ENCODE measurements at places on chromosomes 6 and 20.

- no peak for DNase-seq
Measured at GRCh38 chr20:35610833-35611427, 4.7 kb upstream of the SPAG4 start.

GRCh38 chr6:29665942-29666825, 9.3 kb downstream of the MOG start:
- DNase-seq = no peak

DNA sequence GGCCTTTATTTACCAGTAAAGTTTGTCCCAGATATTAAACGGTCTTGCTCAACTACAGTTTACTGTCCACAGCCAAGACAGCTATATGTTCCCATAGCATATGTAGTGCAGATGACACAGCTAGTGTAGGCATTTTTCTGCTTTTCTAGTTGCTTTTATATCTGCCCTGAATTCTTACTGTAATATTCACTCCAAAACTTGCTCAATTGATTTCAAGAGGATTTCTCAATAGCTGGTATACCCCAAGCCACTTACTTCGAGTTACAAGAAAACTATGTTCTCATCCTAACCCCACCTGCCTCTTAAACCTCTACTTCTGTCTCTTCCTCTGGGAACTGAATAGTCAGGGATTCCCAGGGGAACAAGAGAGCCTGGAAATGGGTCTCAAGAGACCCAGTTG, 18.9 kb upstream of the ROS1 start:
- no peak for DNase-seq

DNA sequence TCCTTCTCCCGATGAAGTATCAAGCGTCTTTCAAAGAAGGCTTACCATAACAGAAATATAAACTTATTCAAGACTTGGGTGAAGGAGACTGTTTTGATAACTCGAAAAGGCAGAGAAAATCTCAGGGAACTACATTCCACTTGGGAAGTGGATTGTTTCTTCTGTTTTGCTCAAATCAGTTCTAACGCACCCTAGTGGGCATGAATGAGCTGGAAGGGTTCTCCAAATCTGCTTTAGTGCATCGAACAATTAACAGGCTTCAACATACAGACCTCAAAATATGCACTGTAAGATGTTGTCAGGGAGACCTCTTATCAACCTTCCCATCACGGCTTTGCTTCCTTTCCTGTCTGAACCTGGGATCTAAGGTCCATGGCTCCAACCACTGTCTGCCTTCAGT, 392.5 kb downstream of the CD83 start:
- DNase-seq = no peak

GRCh38 chr6:51019806-51020205, 201.1 kb downstream of the TFAP2B start:
- DNase-seq = no peak

DNA sequence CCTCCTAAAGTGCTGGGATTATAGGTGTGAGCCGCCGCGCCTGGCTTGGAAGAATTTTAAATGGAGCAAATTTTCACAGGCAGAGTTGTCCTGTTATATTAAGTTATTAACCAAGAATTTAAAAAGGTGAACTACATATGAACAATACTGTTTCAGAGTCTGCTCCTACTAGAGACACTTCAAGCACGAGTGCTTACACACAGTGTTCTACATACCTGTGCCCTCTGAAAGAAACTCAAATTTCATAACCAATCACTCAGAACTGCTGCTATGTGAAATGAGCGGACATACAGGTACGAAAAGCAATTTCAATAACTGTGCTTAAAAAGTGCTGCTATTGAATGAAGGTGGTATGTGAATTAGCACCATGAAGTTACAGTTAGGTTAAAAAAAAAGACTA, 262.0 kb downstream of the SYNE1 start:
- DNase-seq = no peak

GRCh38 chr20:9261781-9262180, 192.9 kb downstream of the PLCB4 start:
- no peak for DNase-seq

DNA sequence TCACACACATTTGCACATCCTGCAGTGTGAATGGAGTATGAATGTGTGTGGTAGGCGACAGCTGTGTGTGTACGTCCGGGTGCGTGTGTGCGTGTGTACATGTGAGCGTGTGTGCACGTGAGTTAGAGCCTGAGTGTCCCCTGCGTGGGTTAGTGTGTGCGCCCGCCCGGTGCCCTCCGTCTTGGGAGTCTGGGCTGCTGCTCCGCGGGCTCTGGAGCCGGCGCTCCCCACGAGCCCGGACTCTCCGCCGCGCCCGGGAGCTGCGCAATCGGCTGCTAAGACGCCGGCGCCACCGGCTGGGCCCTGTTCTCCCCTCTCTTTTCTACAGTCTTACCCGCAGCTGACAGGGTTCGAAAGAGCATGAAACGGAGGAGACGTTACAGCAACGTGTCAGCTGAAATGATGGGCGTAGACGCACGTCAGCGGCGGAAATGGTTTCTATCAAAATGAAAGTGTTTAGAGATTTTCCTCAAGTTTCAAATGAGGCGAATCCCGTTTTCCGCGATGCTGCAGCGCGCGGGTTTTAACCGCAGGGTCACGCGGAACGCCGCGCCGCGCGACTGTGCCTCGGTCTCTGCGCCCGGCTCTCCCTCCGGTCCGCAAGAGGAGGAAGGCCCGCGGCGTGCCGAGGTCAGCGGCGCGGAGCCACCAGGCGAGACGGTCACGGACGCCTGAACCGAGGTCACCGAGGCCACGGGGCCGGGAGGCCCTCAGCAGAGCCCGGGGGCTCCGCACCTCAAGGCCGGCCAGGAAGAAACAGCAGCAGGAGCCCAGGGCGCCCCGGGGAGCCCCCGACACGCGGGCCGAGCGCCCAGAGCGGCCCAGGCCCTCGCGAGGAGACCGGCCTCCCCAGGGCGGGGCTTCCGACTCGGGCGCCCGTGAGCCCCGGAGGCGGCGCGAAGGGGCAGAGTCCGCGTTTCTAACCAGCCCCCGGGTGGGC, 95.3 kb upstream of the BHLHE23 start:
- DNase-seq = no peak

GRCh38 chr6:52253494-52253893, 9.2 kb upstream of the IL17F start:
- no peak for DNase-seq

Measured in OCI-M1 (cell line).